ENCODE measurements at places on chromosomes 7 and 10. TPM values are rescaled to one million over a fixed set of nuclear protein-coding genes. Genes with fewer than 3 reads are reported as not detected.

- no peak for DNase-seq
- no peaks in the 10 kb centered on the region for H3K27me3 ChIP-seq
- H3K4me3 ChIP-seq: peak overlapping the region; percentile 98
- H3K27ac ChIP-seq: peak overlapping the region; percentile 97
- H3K4me1 ChIP-seq: peaks cover 20% of the 10 kb centered on the region
These were observed 507 bp upstream of the TMEM254 start for GRCh38 chr10:80077869-80078447.

DNA sequence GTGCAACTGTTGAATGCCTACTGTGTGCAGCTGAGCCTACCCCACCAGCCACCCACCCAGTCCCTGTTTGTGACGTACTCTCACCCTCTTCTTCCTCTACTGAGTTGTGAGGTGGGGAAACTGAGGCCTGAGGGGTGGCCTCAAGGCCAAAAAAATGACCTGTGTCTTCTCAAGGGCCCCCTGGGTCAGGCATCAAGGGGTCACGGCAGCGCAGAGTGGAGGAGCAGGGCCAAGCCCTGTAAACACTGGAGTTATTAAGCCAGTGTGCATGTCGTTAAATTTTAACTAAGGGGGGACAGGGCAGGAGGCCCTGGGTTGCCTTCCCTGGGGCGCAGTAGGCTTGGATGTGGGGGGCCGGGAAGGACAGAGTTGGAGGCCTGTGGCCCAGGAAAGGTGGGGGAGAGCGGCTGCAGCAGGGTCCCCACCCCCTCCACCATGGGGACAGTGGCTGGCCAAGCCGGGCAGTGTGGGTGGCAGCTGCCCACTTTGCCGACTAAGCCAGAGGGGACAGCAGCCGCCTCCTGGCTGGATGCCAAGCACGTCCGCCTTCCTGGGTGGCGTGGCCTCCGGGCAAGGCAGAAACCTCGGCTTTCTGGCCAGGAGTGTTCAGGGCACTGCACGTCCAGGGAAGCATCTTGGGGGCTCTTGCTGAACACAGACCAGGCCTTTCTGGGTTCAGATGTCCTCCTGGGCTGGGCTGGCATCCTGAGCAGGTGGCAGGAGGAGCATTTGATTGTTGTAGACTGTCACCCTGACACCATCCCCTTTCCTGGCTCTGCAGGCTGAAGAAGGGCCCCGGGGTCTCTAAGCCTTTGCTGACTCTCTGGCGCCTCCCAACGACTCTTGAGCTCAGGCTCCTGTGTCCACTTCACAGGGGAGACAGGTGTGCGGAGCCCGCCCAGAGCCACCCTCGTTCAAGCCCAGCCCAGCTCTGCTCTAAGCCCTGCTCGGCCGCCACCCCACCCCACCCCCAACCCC lies 1.9 kb downstream of the SLC29A4 start:
- no peak overlapping the region for H3K27ac ChIP-seq
- no peaks in the 10 kb centered on the region for H3K4me1 ChIP-seq
- H3K4me3 ChIP-seq: no peak overlapping the region

DNA sequence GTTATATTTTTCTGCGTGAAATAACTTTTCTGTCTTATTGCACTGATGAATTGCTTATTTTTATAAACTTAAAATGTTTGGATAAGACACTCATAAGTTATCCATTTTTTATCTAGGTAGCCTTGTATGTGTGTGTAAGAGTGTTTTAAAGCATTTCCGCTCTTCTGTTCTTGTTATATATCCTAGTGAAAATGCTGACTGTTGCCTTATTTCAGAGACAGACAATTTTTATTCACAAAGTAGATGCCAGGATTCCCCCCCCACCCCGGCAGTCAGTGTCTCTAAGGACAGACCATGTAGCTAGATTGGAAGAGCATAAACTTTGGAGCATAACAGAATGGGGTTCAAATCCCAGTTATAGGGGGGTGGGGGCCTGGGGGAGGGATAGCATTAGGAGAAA lies 1.6 kb downstream of the SMC3 start:
- H3K4me1 ChIP-seq: peaks cover 31% of the 10 kb centered on the region
- H3K27ac ChIP-seq: peak overlapping the region; percentile 96
- no peak for DNase-seq
- peaks cover 5% of the 10 kb centered on the region for H3K27me3 ChIP-seq
- peaks cover 2% of the 10 kb centered on the region for H3K36me3 ChIP-seq

GRCh38 chr10:33039181-33039580 lies 81.2 kb upstream of the ITGB1 start:
- H3K27me3 ChIP-seq: no peaks in the 10 kb centered on the region
- H3K36me3 ChIP-seq: peaks cover 4% of the 10 kb centered on the region
- peaks cover 16% of the 10 kb centered on the region for H3K4me1 ChIP-seq
- no peak overlapping the region for H3K27ac ChIP-seq
- DNase-seq: no peak

DNA sequence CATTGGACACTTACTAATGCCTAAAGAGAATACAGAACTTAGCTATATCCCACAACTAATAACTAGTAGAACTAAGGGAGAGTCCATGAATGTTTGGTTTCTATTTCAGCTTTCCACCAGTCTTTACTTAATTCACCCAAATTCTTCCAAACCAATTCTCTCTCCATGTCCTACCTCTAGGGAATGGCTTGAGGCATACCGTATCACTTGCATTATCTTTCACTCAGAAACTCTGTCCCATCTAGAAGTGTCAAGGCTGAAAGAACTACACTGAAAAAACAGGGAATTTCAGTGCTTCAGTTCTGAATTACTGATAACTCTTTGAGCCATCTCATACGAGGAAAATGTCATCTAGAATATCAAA lies 758 bp downstream of the TMEM168 start:
- peak overlapping the region; percentile 92 for H3K27ac ChIP-seq
- H3K4me1 ChIP-seq: peaks cover 33% of the 10 kb centered on the region
- H3K27me3 ChIP-seq: no peaks in the 10 kb centered on the region
- DNase-seq: no peak
- peak overlapping the region; percentile 98 for H3K4me3 ChIP-seq

- H3K27me3 ChIP-seq: peaks cover 8% of the 10 kb centered on the region
- no peak overlapping the region for H3K27ac ChIP-seq
- no peak for DNase-seq
These were observed 146.6 kb upstream of the PDE1C start for GRCh38 chr7:32216759-32217158.

- H3K27me3 ChIP-seq: peaks cover 6% of the 10 kb centered on the region
- no peak overlapping the region for H3K27ac ChIP-seq
- H3K36me3 ChIP-seq: no peaks in the 10 kb centered on the region
- no peak overlapping the region for H3K4me3 ChIP-seq
These were observed 78.8 kb upstream of the MDFIC start for GRCh38 chr7:114843102-114843501.

DNA sequence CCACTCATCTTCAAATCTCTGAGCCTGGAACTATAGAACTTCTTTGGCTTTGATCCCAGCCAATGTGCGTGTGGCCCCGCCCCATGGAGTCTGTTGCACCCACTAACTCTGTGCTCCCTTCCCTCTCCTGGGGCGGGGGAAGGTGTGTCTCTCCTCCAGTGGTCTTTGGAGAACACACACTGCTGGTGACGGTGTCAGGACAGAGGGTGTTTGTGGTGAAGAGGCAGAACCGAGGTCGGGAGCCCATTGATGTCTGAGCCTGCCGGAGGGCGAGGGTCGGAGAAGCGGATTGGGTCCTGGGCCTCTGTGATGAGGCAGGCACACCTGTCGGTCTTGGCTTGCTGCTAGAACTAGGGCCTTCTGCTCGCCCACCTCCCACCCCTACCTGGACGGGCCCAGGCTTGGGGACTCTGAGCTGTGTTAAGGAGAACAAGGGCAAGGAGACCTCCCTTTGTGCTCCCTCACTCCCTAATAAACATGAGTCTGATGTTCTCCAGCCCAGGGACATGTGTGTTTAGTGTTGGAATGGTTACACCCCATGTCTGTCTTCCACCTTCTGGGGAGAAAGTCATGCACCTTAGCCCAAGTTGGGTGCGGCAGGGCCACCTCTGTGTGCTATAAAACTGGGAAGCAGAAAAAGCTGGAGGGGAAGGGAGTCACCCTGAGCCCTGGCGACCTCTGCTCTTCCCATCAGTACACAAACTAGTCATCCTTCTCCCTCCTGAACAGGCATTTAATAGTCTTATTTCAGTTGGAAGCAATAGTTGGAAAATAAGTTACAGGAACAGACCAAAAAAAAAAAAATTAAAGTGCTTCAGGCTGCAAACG lies 4.6 kb downstream of the TRAPPC14 start:
- H3K4me3 ChIP-seq: no peak overlapping the region
- H3K27me3 ChIP-seq: no peaks in the 10 kb centered on the region
- no peak for DNase-seq
- peak overlapping the region; percentile 37 for H3K27ac ChIP-seq

DNA sequence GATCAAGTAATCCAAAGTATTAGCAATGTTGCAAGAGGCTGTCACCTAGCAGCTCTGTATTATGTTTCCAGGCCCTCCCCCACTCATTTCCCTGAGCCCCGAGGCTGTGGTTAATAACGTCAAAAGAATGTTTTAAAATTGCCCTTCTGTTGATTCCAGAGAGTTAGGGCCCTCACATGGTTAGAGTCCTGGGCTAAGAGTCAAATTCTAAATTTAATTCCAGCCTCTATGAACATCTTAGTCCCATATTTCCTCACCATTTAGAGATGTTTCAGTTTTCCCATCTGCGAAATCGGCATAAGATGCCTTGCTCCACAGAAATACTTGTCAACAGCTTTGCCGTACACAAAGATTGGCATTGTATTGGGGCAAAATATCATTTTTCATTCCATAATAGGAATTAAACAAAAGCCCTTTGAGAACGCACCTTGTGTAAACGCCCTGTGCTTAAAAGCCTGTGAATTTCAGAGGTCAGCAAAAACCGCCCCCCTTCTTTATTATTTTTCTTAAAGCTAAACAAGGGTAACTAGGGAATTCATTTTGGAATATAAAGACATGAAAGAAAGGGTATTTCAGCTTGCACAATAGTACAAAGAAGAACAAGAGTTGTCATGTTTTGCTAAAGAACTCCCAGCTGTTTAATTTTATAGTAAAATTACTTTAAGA lies 135.8 kb downstream of the ARID5B start:
- peaks cover 49% of the 10 kb centered on the region for H3K4me1 ChIP-seq
- no peak overlapping the region for H3K4me3 ChIP-seq

GRCh38 chr7:1403638-1404459 lies 55.4 kb downstream of the MICALL2 start:
- DNase-seq: no peak
- H3K36me3 ChIP-seq: peaks cover 6% of the 10 kb centered on the region
- H3K4me3 ChIP-seq: peak overlapping the region; percentile 49

GRCh38 chr7:156230576-156230975 lies 410.0 kb upstream of the RNF32 start:
- no peak overlapping the region for H3K27ac ChIP-seq
- no peaks in the 10 kb centered on the region for H3K4me1 ChIP-seq
- no peaks in the 10 kb centered on the region for H3K36me3 ChIP-seq
- peaks cover 2% of the 10 kb centered on the region for H3K27me3 ChIP-seq
- no peak overlapping the region for H3K4me3 ChIP-seq
- no peak for DNase-seq

DNA sequence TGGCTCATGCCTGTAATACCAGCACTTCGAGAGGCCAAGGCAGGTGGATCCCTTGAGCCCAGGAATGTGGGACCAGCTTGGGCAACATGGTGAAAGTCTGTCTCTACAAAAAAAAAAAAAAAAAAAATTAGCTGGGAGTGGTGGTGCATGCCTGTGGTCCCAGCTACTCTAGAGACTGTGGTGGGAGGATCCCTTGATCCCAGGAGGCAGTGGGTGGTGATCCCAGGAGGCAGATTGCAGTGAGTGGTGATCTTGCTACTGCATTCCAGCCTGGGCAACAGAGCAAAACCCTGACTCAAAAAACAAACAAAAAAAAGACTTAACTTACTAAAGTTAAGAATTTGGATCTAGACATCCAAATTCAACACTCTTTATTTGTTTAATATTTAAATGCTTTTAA lies 10.2 kb upstream of the ADO start:
- peaks cover 2% of the 10 kb centered on the region for H3K4me1 ChIP-seq
- H3K27me3 ChIP-seq: peaks cover 55% of the 10 kb centered on the region
- peaks cover 5% of the 10 kb centered on the region for H3K36me3 ChIP-seq
- no peak for DNase-seq
- no peak overlapping the region for H3K4me3 ChIP-seq
- no peak overlapping the region for H3K27ac ChIP-seq

- peak overlapping the region; percentile 39 for H3K27ac ChIP-seq
- H3K27me3 ChIP-seq: no peaks in the 10 kb centered on the region
- no peak for DNase-seq
- H3K36me3 ChIP-seq: no peaks in the 10 kb centered on the region
These were observed 256.6 kb downstream of the PTEN start for GRCh38 chr10:88120075-88120474.

- no peaks in the 10 kb centered on the region for H3K36me3 ChIP-seq
- H3K4me3 ChIP-seq: no peak overlapping the region
- no peaks in the 10 kb centered on the region for H3K4me1 ChIP-seq
These were observed 430.3 kb upstream of the SEMA3A start for GRCh38 chr7:84624927-84625326.

- H3K27me3 ChIP-seq: no peaks in the 10 kb centered on the region
- H3K4me3 ChIP-seq: no peak overlapping the region
- peaks cover 14% of the 10 kb centered on the region for H3K4me1 ChIP-seq
- peaks cover 7% of the 10 kb centered on the region for H3K36me3 ChIP-seq
- no peak for DNase-seq
These were observed 10.3 kb downstream of the TOMM7 start for GRCh38 chr7:22812353-22812752.

DNA sequence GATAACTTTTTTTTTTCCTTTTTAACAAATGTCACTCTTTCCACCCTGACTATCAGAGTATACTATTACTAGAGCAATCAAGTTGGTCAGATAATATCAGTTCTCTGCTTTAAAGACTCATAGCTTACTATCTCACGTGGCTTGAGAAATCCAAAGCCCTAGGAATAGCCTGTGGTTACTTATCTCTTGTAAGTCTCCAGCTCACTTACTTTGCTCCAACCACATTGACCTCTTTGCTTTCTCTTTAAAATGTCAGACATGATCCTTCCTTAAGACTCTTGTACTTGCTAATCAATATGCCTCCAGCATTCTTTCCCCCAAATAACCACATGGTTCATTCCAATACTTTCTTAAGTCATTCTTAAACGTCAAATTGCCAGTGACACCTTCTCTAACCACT lies 1292.2 kb downstream of the REEP3 start:
- H3K4me1 ChIP-seq: no peaks in the 10 kb centered on the region
- H3K4me3 ChIP-seq: no peak overlapping the region
- no peaks in the 10 kb centered on the region for H3K27me3 ChIP-seq
- DNase-seq: no peak
- H3K27ac ChIP-seq: no peak overlapping the region

DNA sequence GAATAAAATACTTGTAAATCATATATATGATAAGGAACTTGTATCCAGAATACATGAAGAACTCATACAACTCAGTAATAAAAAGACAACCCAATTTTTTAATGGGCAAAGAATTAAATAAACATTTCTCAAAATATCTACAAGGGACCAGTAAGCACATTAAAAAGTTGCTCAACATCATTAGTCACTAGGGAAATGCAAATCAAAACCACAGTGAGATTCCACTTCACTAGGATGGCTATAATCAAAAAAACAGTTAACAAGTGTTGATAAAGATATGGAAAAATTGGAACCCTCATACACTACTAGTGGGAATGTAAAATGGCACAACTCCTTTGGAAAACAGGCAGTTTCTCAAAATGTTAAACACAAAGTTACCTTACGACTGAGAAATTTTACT lies 40.3 kb upstream of the YAE1 start:
- no peak overlapping the region for H3K27ac ChIP-seq
- H3K4me3 ChIP-seq: no peak overlapping the region
- DNase-seq: no peak
- peaks cover 57% of the 10 kb centered on the region for H3K27me3 ChIP-seq
- peaks cover 2% of the 10 kb centered on the region for H3K4me1 ChIP-seq

KLLN gene
- 0.55 TPM for total RNA-seq

OR2A42 gene
- not detected for total RNA-seq

RPEL1 gene
- total RNA-seq: not detected

HHEX gene
- 4.9 TPM for total RNA-seq

STOX1 gene
- not detected for total RNA-seq

NUTM2A gene
- 1.7 TPM for total RNA-seq

CYP26C1 gene
- total RNA-seq: 0.20 TPM
